Ascending aorta (tissue), 2 donors: ENCODE measurements at places on chromosomes 3 and 15.

- H3K36me3 ChIP-seq = peaks cover 8% of the 10 kb centered on the region
- H3K4me1 ChIP-seq = peaks cover 25% of the 10 kb centered on the region
- H3K27me3 ChIP-seq = no peaks in the 10 kb centered on the region
- H3K27ac ChIP-seq = peak overlapping the region; percentile 57
Measured at GRCh38 chr3:141388823-141389621, 20.7 kb downstream of the ZBTB38 start.

- H3K4me1 ChIP-seq = no peaks in the 10 kb centered on the region
- no peak overlapping the region for H3K4me3 ChIP-seq
- no peaks in the 10 kb centered on the region for H3K27me3 ChIP-seq
Measured at GRCh38 chr3:17339132-17339575, 403.3 kb downstream of the TBC1D5 start.

DNA sequence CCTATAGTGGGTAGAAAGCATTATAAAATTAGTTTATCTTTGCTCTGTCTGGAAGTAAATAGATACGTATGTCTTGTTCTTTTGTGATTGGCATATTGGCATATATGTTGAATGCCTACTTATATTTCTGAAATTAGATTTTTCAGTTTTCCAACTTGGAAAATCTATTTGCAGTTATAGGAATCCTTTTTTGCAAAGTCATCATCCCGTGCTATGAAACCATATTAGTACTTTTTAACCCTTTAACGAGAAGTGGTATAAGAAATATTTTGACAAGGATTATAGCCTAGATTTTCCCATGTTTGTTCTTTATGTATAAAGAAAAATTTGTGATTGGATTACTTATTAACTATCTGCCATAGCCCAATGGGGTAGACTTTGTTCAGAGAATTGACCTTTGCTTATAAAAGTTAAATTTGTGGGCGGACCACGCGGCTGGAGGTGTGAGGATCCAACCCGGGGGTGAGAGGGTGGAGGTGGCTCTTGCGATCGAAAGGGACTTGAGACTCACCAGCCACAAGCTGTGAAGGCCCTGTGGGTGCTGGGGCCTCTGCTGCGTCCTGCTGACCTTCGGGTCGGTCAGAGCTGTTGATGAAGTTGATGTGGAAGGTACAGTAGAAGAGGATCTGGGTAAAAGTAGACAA lies 5.9 kb downstream of the LRRC28 start:
- no peaks in the 10 kb centered on the region for H3K27me3 ChIP-seq
- no peaks in the 10 kb centered on the region for H3K4me1 ChIP-seq
- DNase-seq = no peak
- H3K27ac ChIP-seq = no peak overlapping the region
- H3K36me3 ChIP-seq = peaks cover 7% of the 10 kb centered on the region
- H3K4me3 ChIP-seq = no peak overlapping the region

GRCh38 chr15:74403991-74404563 lies 29.7 kb downstream of the SEMA7A start:
- H3K36me3 ChIP-seq = no peaks in the 10 kb centered on the region
- H3K27me3 ChIP-seq = no peaks in the 10 kb centered on the region
- no peak overlapping the region for H3K27ac ChIP-seq
- H3K4me3 ChIP-seq = no peak overlapping the region

- H3K4me1 ChIP-seq = no peaks in the 10 kb centered on the region
- H3K36me3 ChIP-seq = no peaks in the 10 kb centered on the region
- H3K27ac ChIP-seq = no peak overlapping the region
- no peak overlapping the region for H3K4me3 ChIP-seq
Measured at GRCh38 chr3:116871905-116872304, 162.3 kb downstream of the TUSC7 start.

GRCh38 chr15:53031469-53031868 lies 241.3 kb upstream of the ONECUT1 start:
- H3K36me3 ChIP-seq = no peaks in the 10 kb centered on the region
- no peak overlapping the region for H3K27ac ChIP-seq
- no peaks in the 10 kb centered on the region for H3K4me1 ChIP-seq
- H3K4me3 ChIP-seq = no peak overlapping the region

DNA sequence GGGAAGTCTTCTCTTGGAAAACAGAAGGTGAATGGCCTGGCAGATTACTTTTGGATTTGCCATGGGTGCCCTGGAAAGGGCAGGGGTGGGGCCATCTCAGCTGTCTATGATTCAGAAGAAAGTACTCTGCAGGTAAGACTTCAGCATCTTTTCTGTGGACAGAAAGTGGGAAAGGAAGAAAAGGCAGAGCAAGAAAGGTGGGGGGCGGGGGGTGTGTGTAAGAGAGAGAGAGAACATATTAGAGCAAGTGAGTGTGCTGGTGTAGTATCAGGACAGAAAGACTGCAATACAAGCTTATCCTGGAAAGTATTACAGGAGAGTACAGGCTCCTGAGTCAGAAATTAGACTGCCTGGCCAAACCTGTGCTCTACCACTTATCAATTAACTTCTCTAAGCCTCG lies 5.5 kb downstream of the TAGLN3 start:
- peaks cover 7% of the 10 kb centered on the region for H3K4me1 ChIP-seq
- H3K4me3 ChIP-seq = no peak overlapping the region
- DNase-seq = no peak
- no peaks in the 10 kb centered on the region for H3K27me3 ChIP-seq

- no peak overlapping the region for H3K4me3 ChIP-seq
- H3K36me3 ChIP-seq = no peaks in the 10 kb centered on the region
- H3K27me3 ChIP-seq = no peaks in the 10 kb centered on the region
- H3K27ac ChIP-seq = peak overlapping the region; percentile 6
- H3K4me1 ChIP-seq = no peaks in the 10 kb centered on the region
Measured at GRCh38 chr3:34203386-34203785, 405.0 kb downstream of the PDCD6IP start.

DNA sequence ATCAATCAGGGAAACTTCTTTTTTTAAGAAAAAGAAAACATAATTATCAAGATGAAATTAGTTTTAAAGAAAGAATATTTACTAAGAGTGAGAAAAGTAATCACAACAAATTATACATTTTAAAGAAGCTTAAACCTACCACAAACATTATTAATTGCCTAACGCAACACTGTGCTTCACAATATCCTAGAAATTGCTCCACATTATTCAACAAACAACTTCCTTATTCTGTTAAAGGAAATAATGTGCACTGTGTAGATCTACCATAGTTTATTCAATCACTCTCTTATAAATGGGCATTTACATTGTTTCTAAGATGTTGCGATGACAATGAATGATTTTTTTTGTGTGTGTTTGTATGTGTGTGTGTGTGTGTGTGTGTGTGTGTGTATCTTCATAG lies 525.9 kb upstream of the KCNMB2 start:
- no peak overlapping the region for H3K4me3 ChIP-seq
- no peak for DNase-seq
- H3K27ac ChIP-seq = no peak overlapping the region
- no peaks in the 10 kb centered on the region for H3K4me1 ChIP-seq

DNA sequence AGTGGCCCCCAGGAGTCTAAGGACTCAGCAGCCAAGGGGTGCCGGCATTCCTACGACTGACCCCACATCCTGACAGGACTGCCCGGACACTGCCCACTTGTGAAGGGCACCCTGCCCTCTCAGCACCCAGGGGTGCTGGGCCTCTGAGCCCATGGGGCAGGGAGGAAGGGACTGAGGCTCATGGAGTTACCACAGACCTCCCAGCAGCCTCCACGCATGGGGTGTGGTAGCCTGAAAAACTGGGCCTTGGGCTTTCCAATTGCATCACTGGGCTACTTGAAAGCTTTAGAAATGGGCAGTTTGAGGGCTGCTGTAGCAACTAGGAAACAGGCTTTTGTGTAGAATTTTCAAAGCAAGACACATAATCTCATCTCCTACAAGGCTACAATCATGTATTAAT lies 13.2 kb downstream of the TKT start:
- H3K36me3 ChIP-seq = peaks cover 45% of the 10 kb centered on the region
- H3K4me3 ChIP-seq = no peak overlapping the region
- no peak for DNase-seq
- peak overlapping the region; percentile 6 for H3K27ac ChIP-seq
- H3K27me3 ChIP-seq = no peaks in the 10 kb centered on the region
- peaks cover 14% of the 10 kb centered on the region for H3K4me1 ChIP-seq

GRCh38 chr3:159865041-159865579 lies 123.5 kb upstream of the IL12A start:
- H3K27ac ChIP-seq = no peak overlapping the region
- H3K4me1 ChIP-seq = peaks cover 20% of the 10 kb centered on the region
- H3K27me3 ChIP-seq = no peaks in the 10 kb centered on the region

DNA sequence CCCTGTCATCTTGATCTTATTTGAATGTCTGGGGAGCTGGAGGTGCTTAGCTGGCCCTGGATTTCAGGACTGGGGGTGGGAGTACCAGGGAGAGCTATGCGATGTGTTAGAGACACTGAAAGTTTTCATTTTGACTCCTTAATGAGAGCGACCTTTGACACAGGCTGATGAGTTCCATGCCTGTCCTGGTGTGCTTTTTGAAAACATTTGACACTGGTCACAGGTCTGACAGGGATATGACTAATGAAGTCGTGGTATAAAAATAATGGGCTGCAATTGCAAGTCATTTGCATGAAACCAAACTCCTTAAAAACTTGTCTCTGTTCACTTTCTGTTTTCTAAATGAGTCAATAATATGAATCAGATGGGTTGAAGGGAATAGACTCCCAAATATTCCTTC lies 81.9 kb downstream of the MECOM start:
- H3K4me1 ChIP-seq = peaks cover 5% of the 10 kb centered on the region
- no peak overlapping the region for H3K4me3 ChIP-seq
- no peaks in the 10 kb centered on the region for H3K27me3 ChIP-seq
- no peaks in the 10 kb centered on the region for H3K36me3 ChIP-seq
